ENCODE measurements at places on chromosomes 2 and 18. TPM values are rescaled to one million over a fixed set of nuclear protein-coding genes. Genes with fewer than 3 reads are reported as not detected.

DNA sequence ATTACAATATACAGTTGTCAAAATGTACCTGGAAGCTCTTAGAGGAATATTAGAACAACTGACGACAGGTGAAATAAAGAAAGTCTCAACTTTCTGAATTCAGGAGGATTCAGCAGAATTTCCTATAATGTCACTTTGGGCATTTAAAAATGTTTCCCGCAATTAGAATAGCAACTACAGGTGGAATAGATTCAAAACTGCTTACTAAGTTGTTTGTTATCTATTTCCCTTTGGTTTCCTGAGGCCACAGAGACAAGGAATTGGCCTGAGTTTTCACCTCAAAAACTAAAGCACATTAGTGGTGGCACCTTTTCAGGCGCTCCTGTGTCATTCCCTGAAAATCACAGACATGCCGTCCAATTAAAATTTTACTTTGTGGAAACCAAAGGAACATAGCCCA lies 729.2 kb upstream of the FANCL start:
- peaks cover 9% of the 10 kb centered on the region for H3K4me1 ChIP-seq
- DNase-seq, result no peak
- H3K36me3 ChIP-seq, result no peaks in the 10 kb centered on the region
- H3K27me3 ChIP-seq, result no peaks in the 10 kb centered on the region

GRCh38 chr2:74186038-74186437 lies 7.4 kb upstream of the MOB1A start:
- no peak for DNase-seq
- no peak overlapping the region for H3K4me3 ChIP-seq
- H3K36me3 ChIP-seq, result no peaks in the 10 kb centered on the region
- H3K27me3 ChIP-seq, result no peaks in the 10 kb centered on the region
- H3K4me1 ChIP-seq, result peaks cover 5% of the 10 kb centered on the region

HOXD4 gene
- total RNA-seq, result not detected

DNA sequence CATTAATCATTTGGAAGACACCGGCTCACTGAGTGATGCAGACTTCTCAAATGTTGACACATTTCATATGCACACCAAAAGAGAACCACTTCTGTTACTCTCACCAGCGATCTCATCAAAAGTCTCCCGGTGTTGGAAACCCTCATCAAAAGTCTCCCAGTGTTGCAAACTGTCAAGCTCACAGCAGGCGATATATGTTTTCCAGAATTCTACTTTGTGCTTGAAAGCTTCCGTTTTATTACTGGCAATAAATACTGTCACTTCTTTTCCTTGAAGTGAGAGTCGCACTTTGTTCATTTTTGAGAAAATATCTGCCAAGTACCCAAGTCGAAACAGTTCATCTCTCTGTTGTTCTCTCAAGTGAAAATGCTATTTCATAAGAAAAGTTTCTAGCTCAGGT lies 20.5 kb downstream of the MLPH start:
- no peak overlapping the region for H3K27ac ChIP-seq
- H3K4me3 ChIP-seq, result no peak overlapping the region
- no peak for DNase-seq
- H3K27me3 ChIP-seq, result no peaks in the 10 kb centered on the region
- no peaks in the 10 kb centered on the region for H3K36me3 ChIP-seq

DNA sequence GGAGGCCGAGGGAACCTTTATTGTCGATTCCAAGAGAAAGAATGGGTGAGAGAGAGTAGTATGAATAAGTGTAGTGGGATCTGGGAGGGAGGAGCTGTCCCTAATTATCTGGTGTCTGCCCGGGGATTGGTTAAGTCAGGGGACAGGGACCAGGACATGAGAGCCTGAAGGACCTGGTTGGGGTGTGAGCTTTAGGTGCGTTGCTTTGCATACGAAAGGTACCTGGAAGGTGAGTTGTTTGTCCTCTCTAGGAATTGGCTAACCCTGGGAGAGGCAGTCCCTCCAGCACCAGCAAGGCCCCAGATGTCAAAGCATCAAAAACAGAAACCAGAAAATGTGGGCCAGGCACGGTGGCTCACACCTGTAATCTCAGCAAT lies 48.1 kb upstream of the RPL31 start:
- H3K4me3 ChIP-seq, result no peak overlapping the region
- H3K4me1 ChIP-seq, result peaks cover 5% of the 10 kb centered on the region
- no peak overlapping the region for H3K27ac ChIP-seq
- H3K27me3 ChIP-seq, result no peaks in the 10 kb centered on the region
- H3K36me3 ChIP-seq, result no peaks in the 10 kb centered on the region
- DNase-seq, result peak; percentile 39

GRCh38 chr2:221570321-221570935 lies 1.7 kb downstream of the EPHA4 start:
- H3K27me3 ChIP-seq, result peaks cover 8% of the 10 kb centered on the region
- H3K4me3 ChIP-seq, result peak overlapping the region; percentile 91
- peaks cover 11% of the 10 kb centered on the region for H3K36me3 ChIP-seq
- peak; percentile 59 for DNase-seq
- no peak overlapping the region for H3K27ac ChIP-seq

UGT1A6 gene
- not detected for total RNA-seq

DNA sequence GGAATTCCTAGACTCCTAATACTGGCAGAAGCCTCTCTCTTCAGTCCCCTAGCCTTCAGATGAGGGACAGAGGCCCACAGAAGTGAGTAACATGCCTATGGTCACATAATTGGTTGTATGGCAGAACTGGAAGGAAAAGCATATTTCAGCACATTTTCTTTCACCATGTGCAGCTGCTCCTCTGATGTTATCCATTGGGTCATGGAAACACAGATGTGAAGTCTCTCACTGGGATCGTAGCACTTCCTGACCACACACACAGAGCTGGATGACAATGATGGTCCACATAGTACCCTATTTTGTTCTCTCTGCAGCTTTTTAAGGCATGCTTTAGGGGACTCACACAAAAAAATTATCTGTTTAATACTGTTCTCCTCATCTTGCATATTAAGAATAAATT lies 24.5 kb downstream of the MYO3B start:
- peaks cover 11% of the 10 kb centered on the region for H3K36me3 ChIP-seq
- no peak overlapping the region for H3K27ac ChIP-seq
- no peak for DNase-seq
- H3K27me3 ChIP-seq, result no peaks in the 10 kb centered on the region
- H3K4me1 ChIP-seq, result no peaks in the 10 kb centered on the region

CNGA3 gene
- not detected for total RNA-seq
